Aorta (tissue), 5 donors: ENCODE measurements at places on chromosomes 2 and 18. TPM values are rescaled to one million over a fixed set of nuclear protein-coding genes. Genes with fewer than 3 reads are reported as not detected.

The SLC9A4 gene
- total RNA-seq, result 0.15 TPM

The CIDEA gene
- 0.57 TPM for total RNA-seq

The HTR2B gene
- total RNA-seq, result 5.1 TPM

The DPP4 gene
- 3.5 TPM for total RNA-seq

The XDH gene
- total RNA-seq, result not detected

The TMEM200C gene
- total RNA-seq, result 0.06 TPM

The C1QL2 gene
- not detected for total RNA-seq

The ACTG2 gene
- 416 TPM for total RNA-seq

The CRYGC gene
- not detected for total RNA-seq
